CD4-positive, alpha-beta T cell (primary cell): ENCODE measurements at places on chromosomes 2 and 18.
A peak's percentile ranks its signal among the peaks of the same experiment; 100 is the strongest.

DNA sequence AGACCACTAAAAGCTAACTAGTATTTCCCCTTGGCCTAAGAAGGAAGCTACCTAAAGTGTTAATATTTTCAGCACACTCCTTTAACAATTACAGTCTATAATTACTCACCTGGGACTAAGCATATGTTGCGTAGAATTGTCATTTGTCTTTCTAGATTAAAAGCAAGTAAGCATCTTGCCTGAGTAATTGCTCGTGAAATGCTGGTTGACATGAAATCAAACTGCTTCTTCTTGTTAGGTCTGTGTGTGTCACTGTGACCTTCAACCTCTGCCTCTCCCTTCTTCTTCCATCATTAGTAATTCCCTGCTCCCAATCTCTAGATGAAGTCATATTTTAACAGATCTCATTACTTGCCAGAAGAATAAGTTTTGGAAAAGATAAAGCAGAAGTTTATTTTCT lies 212.2 kb downstream of the XIRP2 start:
- DNase-seq, result no peak

- DNase-seq, result peak; percentile 14
Observed at GRCh38 chr2:86368161-86368824, 30.9 kb upstream of the REEP1 start.

DNA sequence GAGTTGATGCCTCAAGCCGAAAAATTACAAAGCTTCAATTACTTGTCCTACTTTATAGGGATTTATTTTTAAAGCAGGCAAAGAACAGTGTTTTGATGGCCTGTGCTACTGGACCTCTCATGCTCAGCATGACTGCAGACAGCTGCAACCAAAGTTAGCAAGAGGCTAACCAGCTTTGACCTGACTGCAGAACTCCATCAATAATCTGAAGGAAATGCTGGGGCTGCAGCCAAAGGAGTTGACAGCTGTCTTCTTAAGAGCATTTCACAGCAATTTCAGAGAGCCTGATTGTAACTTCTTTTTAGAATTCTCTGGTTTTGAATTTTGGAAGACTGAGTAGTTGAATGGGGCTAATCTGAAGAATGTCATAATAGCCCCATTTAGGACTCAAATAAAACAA lies 46.5 kb upstream of the SESTD1 start:
- DNase-seq, result no peak

- DNase-seq, result no peak
Observed at GRCh38 chr18:30142870-30143269, 899.7 kb downstream of the DSC3 start.

GRCh38 chr2:5674026-5674340 lies 18.2 kb upstream of the SOX11 start:
- no peak for DNase-seq

GRCh38 chr2:207472343-207473048 lies 57.3 kb upstream of the CREB1 start:
- no peak for DNase-seq

DNA sequence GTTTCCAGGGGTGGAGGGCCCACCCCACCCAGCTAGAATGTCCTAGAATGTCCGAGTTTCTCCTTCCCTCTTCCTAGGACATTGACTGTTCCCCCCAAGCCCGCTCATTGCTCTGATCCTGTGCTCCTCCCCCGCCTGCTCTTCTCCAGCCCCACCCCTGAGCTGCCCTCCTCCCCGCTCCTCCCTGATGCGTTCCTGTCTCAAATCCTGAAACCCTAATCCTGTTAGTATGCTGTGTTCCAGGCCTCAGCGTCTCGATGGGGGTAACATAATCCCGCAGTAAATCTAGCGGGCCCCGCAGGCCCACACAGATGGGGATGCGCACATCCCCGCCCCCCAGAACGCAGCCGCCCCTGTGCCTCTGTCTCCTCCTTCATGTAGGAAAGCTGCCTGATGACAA lies 51.3 kb downstream of the NRP2 start:
- no peak for DNase-seq

DNA sequence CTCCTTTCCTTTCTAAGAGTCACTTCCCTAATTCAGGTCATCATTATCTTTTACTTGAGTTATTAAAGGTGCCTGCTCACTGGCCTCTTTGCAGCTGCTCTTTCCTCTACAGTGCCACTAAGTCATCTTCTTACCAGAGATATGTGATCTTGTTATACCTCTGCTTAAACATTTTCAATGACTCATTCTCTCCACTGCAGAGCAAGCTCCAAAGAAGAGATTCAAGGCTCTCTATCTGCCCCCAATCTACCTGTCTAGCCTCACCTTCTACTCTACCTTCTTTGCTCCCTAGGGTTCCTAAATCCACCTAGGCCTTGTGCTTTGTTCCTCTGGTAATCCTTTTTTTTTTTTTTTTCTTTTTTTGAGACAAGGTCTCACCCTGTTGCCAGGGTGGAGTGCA lies 3.1 kb downstream of the ARHGEF33 start:
- no peak for DNase-seq

DNA sequence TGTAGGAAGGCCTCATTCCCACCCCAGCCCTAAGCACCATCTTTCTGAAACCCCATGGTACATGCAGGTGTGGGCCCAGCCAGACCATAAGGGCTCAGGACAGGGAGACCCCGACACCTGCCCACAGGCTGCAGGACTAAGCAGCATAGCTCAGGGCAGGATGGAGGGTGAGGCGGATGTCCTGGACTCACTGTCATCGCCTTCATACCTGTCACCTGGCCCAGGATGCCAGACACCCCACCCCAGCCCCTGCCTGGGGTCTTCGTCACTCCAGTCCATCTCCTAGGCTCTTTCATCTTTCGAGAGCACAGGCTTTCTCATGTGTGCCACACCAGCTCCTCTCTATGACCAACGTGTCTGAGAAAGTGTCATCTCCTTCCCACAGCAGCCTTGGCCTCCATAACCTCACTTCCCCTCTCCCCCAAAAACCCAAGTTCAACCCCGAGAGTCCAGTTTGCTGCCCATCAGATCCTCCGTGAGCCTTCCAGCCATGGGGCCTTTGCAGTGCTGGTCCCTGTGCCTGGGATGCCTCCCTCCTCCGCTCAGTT lies 71.5 kb downstream of the EMX1 start:
- DNase-seq, result no peak

- DNase-seq, result no peak
Observed at GRCh38 chr18:62048279-62048678, 138.6 kb downstream of the PIGN start.

GRCh38 chr2:44886414-44886813 lies 55.1 kb upstream of the SIX3 start:
- no peak for DNase-seq

- no peak for DNase-seq
Observed at GRCh38 chr18:31998880-31999412, 19.7 kb upstream of the RNF125 start.

GRCh38 chr2:236195726-236196125 lies 27.5 kb upstream of the GBX2 start:
- no peak for DNase-seq

DNA sequence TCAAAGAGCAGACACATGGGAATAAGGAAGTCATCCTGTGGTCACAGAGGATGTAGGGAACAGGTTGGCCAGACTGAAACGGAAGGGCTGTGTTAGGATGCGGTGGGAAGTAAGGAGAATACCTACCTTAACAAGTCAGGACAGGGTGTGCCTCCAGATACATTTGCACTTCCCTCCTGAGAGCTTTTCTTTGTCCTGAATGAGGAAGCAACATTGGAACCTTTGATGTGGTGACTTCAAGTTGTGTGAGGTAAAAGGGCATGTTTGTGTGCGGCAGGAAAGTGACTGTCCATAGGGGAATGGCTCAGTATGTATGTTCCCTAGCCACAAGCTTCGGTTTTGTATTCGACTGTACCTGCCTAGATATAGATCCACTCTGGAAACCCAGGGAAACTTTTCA lies 24.9 kb upstream of the LRRTM1 start:
- no peak for DNase-seq

GRCh38 chr18:10419420-10420103 lies 34.9 kb upstream of the APCDD1 start:
- no peak for DNase-seq

- DNase-seq, result no peak
Observed at GRCh38 chr18:49547701-49548100, 14.2 kb upstream of the LIPG start.

DNA sequence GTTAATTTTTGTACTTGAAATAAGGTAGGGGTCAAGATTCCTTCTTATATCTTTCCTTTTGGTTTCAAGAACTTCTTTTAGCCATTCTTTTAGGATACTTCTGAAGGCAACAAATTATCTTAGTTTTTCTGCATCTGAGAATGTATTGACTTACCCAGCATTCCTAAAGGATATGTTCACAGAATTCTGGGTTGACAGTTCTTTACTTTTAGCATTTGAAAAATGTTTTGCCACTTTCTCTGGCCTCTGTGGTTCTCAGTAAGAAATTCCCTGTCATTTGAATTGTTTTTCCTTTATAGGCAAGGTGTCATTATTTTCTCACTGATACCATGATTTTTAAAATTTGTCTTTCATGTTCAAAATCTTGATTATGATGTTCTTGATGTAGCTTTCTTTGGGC lies 162.4 kb downstream of the GALNT1 start:
- DNase-seq, result no peak

GRCh38 chr2:288758-289361 lies 969 bp upstream of the ALKAL2 start:
- no peak for DNase-seq

- no peak for DNase-seq
Observed at GRCh38 chr2:195486987-195487644, 169.9 kb upstream of the SLC39A10 start.

GRCh38 chr2:11073251-11073650 lies 82.0 kb upstream of the SLC66A3 start:
- peak; percentile 30 for DNase-seq

DNA sequence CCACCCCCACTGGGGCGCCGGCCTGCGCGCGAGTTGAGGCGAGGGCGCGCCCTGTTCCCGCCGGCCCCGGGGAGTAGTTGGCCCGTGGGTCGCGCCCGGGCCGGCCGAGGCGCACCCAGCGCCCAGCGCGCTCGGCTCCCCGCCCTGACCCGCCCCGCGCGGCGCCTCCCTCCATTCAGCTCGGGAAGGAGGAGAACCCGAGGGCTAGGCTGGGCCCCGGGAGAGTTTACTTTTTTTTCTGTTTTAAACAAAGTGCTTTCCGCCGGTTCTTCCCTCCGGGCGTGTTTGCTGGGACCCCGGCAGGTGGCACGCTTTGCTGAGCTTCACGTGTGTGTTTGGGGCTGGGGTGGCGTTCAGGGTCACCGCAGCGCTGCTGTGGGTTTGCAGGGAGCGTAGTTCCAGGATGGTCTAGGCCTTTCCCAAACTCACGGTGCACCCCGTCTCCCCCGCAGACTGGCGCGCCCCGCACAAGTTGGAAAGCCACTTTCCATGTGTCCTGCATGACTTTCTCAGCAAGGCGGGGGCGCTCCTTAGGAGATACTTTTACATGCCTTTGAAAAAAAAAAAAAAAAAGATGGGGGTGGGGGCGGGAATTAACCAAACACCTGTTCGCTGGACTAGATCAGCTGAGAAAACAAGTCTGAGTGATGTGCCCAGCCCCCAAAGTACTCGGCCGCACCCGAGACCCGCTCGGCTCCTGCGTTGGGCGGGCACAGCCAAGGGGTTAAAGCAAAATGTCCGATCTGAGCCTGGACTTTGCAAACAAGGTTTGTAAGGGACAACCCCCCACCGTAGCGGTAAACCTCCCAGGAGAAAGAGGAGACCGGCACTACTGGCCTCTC lies 825 bp downstream of the ITGA6 start:
- DNase-seq, result peak; percentile 51

GRCh38 chr2:233470011-233470687 lies 96.4 kb downstream of the USP40 start:
- no peak for DNase-seq

GRCh38 chr18:55731594-55732042 lies 143.6 kb upstream of the TCF4 start:
- no peak for DNase-seq

GRCh38 chr2:157170299-157170698 lies 87.2 kb upstream of the GALNT5 start:
- DNase-seq, result no peak

DNA sequence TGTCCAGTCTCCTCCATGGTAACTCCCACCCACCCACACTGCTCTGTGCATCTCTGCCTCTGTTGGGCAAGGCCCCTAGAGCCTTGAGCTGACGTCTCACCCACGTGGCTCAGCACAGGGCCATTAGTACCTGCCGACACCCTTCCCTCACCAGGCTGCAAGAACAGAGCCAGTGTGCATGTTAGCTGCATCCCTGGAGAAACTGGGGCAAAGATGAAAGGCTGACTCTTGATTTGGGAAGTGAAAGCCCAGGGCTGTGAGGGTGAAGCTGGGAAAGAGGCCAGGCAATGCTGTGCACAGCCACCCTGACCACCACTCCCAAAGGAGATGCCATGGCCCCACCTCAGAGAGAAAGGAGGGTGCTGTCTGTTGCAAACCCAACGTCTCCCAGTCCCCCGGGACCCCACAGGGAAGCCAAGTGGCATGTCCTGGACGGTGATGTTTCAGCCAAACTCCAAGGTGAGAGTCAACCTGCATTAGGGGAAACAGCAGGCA lies 20.0 kb upstream of the HPCAL1 start:
- DNase-seq, result no peak

DNA sequence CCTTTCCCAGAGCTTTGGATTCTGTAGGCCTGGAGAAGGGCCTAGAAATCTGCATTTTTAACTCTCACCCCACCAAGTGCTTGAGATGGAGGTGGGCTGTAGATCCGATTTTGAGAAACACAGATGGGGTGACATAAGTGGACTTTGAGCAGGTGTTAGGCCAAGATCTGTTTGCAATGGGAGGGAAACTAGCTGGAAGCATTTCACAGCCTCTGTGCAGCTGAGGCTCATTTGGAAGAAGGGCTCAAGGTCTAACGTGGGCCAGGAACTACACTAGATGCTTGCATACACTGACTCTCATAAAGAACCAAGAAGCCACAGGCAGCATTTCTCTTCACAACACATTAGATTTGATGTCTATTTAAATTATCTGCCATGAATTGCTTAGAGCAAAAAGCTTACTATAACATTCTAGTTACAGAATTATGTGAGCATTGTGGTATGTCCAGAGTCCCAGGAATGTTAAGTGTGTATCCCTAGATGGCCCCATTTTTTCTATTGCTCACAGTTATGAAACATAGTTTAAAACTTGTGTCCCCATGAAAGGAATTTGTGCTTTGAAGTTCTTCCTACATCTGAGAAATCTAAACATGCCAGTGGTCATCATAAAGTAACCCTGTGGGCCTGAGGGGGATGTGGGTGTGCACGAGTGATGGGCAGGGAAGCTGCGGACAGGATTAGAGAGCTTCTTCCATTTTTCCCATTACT lies 77.2 kb downstream of the CD28 start:
- DNase-seq, result no peak

GRCh38 chr2:233434666-233435330 lies 80.5 kb downstream of the DGKD start:
- no peak for DNase-seq

GRCh38 chr2:198362740-198363139 lies 558.3 kb downstream of the PLCL1 start:
- DNase-seq, result no peak

DNA sequence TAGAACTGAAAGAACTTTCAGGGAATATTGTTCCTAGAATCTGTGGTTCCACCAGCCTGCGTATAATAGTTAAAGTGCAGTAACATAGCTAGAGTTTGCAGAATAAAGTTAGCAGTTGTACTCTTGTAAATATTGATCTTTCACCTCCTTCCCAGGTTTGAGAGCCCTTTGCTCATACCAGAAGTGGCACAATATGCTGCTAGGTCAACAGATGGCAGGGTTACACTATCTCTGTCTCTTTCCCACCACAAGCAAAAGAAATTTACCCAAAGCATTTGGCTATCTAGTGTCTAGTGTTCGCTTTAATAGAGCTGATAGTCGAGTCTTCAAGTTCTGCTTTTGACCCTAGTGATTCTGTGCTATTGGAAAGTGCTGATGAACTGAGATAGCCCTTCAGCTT lies 119.0 kb upstream of the KLHL14 start:
- no peak for DNase-seq

- DNase-seq, result no peak
Observed at GRCh38 chr2:68231061-68231372, 21.3 kb downstream of the PPP3R1 start.
